Suppressor macrophage treated with lipopolysaccharide for 4 hours (primary cell): ENCODE measurements at places on chromosomes 7 and 10.

- no peak for DNase-seq
Measured at GRCh38 chr10:37456456-37456855, 331.1 kb downstream of the ANKRD30A start.

- no peak for DNase-seq
Measured at GRCh38 chr7:102305414-102306268, 19.0 kb downstream of the SH2B2 start.

- DNase-seq = no peak
Measured at GRCh38 chr7:47492716-47493325, 89.1 kb downstream of the TNS3 start.

DNA sequence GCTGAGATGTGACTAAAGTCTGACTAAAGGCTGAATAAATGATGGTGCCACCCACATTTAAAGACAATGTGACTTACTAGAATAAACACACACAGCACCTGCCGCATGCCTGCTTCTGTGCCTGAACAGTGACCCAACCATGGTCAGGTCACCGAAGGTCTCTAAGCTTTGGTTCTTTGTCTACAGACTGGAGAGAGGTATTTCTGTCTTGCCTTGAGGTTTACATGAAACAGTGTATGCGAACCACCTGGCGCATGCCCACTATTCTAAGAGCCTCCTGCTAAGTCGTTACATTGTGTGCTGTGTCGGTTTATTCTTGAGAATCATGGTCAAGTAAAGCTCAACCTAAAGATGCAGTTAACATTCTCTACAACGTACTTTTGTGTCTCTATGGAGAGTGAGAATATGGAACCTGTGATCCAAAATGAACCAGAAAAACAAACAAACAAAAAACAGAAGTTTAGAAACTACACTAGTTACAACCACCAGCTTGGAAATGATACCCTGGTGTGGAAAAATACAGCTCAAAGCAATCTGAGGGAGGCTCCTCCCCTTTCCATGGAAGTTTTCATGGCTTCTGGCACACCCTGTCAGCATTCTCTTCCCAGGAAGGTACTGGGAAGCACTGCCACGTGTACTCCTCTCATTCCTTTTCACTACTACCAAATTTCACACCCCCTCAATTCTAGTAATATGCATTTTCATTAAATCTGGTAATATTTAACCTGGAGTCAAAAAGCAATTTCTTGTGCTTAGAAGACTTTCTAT is 40.0 kb downstream of the VOPP1 start:
- DNase-seq = no peak

- no peak for DNase-seq
Measured at GRCh38 chr7:52209614-52210013, 825.8 kb upstream of the POM121L12 start.
